ENCODE measurements at places on chromosomes 2 and 18. TPM values are rescaled to one million over a fixed set of nuclear protein-coding genes. Genes with fewer than 3 reads are reported as not detected.

CPS1 gene
- total RNA-seq: 10.5 TPM

ICOS gene
- total RNA-seq: not detected

FBLN7 gene
- 10.8 TPM for total RNA-seq

IGFBP5 gene
- 15.9 TPM for total RNA-seq

MEIS1 gene
- total RNA-seq: 12.3 TPM

Measured in cardiac atrium fibroblast (primary cell).